ENCODE measurements at places on chromosomes 7 and 10. TPM values are rescaled to one million over a fixed set of nuclear protein-coding genes. Genes with fewer than 3 reads are reported as not detected.

The ANK3 gene
- total RNA-seq, result 18.0 TPM

- H3K27ac ChIP-seq, result no peak overlapping the region
- no peaks in the 10 kb centered on the region for H3K36me3 ChIP-seq
- no peaks in the 10 kb centered on the region for H3K27me3 ChIP-seq
- DNase-seq, result no peak
- H3K4me1 ChIP-seq, result no peaks in the 10 kb centered on the region
Observed at GRCh38 chr7:128800567-128800966, 8.8 kb downstream of the CCDC136 start.

GRCh38 chr7:96931891-96932290 is 73.5 kb upstream of the DLX6 start:
- no peak overlapping the region for H3K4me3 ChIP-seq
- no peaks in the 10 kb centered on the region for H3K36me3 ChIP-seq
- no peaks in the 10 kb centered on the region for H3K4me1 ChIP-seq
- DNase-seq, result no peak
- no peak overlapping the region for H3K27ac ChIP-seq
- H3K27me3 ChIP-seq, result no peaks in the 10 kb centered on the region

- H3K4me3 ChIP-seq, result no peak overlapping the region
- H3K27ac ChIP-seq, result no peak overlapping the region
- no peaks in the 10 kb centered on the region for H3K4me1 ChIP-seq
Observed at GRCh38 chr7:138919911-138920310, 61.3 kb downstream of the KIAA1549 start.

- H3K27me3 ChIP-seq, result no peaks in the 10 kb centered on the region
- no peaks in the 10 kb centered on the region for H3K36me3 ChIP-seq
- no peak overlapping the region for H3K27ac ChIP-seq
- no peaks in the 10 kb centered on the region for H3K4me1 ChIP-seq
- no peak overlapping the region for H3K4me3 ChIP-seq
- DNase-seq, result no peak
Observed at GRCh38 chr10:111126077-111126476, 49.2 kb downstream of the ADRA2A start.

The ANXA8L1 gene
- total RNA-seq, result not detected

The C10orf53 gene
- total RNA-seq, result not detected

DNA sequence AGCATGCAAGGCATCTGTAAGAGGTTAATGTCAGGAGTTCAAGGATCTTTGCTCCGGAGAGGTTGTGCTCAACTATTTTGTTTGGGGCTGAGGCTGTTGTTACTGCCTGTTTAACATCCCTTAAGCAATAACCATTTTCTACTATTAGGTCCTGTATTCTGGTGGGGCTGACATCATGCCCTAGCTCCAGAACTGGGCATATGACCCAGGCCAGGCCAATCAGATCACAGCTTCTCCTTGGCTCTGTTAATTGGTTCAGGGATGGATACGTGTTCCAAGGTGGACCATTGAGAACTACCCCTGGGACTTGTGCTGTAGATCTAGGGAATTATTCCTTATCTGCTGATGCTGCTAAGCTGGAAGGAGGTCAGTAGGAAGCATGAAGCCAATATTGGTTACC is 67.0 kb downstream of the SYPL1 start:
- H3K36me3 ChIP-seq, result no peaks in the 10 kb centered on the region
- H3K27me3 ChIP-seq, result no peaks in the 10 kb centered on the region
- H3K27ac ChIP-seq, result no peak overlapping the region
- H3K4me1 ChIP-seq, result peaks cover 7% of the 10 kb centered on the region
- H3K4me3 ChIP-seq, result no peak overlapping the region

DNA sequence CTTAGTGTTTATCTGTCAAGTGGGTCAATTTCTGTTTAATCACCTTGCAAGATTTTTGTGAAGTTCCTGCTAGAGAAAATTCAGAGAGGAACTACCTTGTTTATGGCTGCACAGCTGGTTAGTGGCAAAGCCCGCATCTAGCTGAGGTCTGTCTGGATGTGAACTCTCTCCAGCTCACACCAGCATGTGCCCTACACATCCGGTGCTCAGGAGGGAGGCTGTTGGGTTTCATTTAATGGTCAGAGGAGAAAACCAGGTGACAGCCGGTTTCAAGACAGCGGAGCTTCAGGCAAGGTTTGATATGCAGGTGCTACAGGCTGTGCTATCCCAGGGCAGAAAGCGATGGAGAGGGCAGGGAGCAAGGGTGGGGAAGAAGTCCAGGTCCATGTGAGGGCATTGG is 351.1 kb downstream of the ACTR3B start:
- no peaks in the 10 kb centered on the region for H3K4me1 ChIP-seq
- H3K4me3 ChIP-seq, result no peak overlapping the region
- no peak for DNase-seq
- H3K27me3 ChIP-seq, result no peaks in the 10 kb centered on the region
- no peaks in the 10 kb centered on the region for H3K36me3 ChIP-seq
- H3K27ac ChIP-seq, result no peak overlapping the region

The OR2F1 gene
- total RNA-seq, result not detected

- no peaks in the 10 kb centered on the region for H3K4me1 ChIP-seq
- no peak for DNase-seq
- no peaks in the 10 kb centered on the region for H3K36me3 ChIP-seq
- no peak overlapping the region for H3K4me3 ChIP-seq
- H3K27me3 ChIP-seq, result no peaks in the 10 kb centered on the region
- no peak overlapping the region for H3K27ac ChIP-seq
Observed at GRCh38 chr7:112757337-112757736, 32.9 kb downstream of the TMEM168 start.

The OLAH gene
- not detected for total RNA-seq

DNA sequence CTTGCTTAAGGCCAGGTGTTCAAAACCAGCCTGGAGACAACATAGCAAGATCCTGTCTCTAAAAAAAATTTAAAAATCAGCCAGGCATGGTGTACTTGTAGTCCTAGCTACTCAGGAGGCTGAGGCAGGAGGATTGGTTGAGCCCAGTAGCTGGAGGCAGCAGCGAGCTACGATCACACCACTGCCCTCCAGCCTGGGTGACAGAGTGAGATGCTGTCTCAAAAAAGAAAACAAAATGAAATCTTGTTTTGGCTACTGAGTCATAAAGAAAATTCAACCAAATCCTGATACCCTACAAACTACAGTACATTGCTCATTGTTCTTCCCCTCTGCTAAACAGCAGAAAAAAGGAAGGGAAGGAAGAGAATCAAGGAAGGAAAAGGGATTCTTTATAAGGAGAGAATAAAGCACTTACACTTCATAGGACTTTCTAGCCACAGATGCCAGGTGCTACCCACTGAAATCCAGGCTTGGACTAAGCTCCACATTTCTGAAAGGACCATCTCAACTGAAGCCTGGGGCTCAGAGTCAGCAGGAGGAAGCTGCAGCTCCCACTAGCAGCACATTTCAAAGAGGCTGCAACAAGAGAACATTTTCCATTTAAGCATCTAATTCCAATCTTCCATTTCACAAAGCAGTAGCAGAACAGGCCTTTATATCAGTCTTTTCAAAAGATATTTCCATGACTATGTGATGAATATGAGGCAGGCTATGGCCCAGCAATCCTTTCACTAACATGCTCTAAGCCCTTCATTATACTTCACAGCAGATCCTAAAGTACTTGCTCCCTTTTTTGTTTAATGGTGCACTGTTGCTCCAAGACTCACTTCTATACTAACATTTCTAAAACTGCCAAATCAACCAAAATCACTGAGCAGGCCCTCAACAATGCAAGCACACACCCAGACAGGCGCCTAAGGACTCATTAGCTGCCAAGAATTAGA is 13.5 kb downstream of the TNPO3 start:
- no peaks in the 10 kb centered on the region for H3K36me3 ChIP-seq
- H3K4me1 ChIP-seq, result no peaks in the 10 kb centered on the region
- H3K4me3 ChIP-seq, result no peak overlapping the region
- DNase-seq, result no peak
- H3K27ac ChIP-seq, result no peak overlapping the region

DNA sequence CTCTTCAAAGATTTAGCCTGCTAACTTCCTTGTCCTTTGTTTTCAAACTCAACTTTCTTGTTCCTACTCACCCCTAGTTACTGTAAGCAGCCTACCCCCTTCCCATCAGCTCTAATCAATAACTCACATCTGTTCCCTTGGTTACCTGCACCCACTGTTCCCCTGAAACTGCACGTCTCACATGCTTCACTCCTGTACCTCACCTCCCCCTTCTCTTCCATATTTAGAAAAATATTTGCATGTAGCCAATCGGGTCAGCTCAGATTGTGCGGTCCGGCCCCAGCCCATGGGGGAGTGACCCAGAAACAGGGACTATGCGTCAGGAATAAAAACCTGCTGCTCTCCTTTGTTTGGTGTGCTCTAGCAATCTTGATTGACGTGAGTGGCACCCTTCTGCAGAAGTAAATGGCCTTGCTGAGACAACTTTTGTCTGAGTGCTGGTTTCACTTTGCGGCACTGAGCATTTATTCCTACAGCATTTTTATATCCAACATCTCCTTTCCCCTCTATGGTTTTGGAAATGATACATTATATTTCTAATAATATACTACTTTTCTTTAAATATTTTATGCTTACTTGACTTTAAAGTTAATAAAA is 21.1 kb upstream of the FAM221A start:
- no peaks in the 10 kb centered on the region for H3K4me1 ChIP-seq
- H3K27me3 ChIP-seq, result no peaks in the 10 kb centered on the region
- DNase-seq, result no peak
- no peaks in the 10 kb centered on the region for H3K36me3 ChIP-seq

- no peak overlapping the region for H3K27ac ChIP-seq
- no peaks in the 10 kb centered on the region for H3K36me3 ChIP-seq
- H3K4me3 ChIP-seq, result no peak overlapping the region
- no peaks in the 10 kb centered on the region for H3K4me1 ChIP-seq
Observed at GRCh38 chr10:64558094-64558835, 1037.1 kb downstream of the REEP3 start.

The C7orf25 gene
- 6.7 TPM for total RNA-seq

The CHN2 gene
- 22.4 TPM for total RNA-seq

The KBTBD2 gene
- 10.7 TPM for total RNA-seq

- H3K4me3 ChIP-seq, result no peak overlapping the region
- H3K27ac ChIP-seq, result no peak overlapping the region
- no peaks in the 10 kb centered on the region for H3K27me3 ChIP-seq
- no peaks in the 10 kb centered on the region for H3K36me3 ChIP-seq
Observed at GRCh38 chr10:114046087-114046458, 2.4 kb downstream of the ADRB1 start.

The CLDN4 gene
- total RNA-seq, result 1.2 TPM

The COBL gene
- total RNA-seq, result 24.0 TPM

GRCh38 chr10:11533328-11533781 is 78.1 kb downstream of the USP6NL start:
- H3K36me3 ChIP-seq, result no peaks in the 10 kb centered on the region
- H3K4me3 ChIP-seq, result no peak overlapping the region
- peak overlapping the region; percentile 39 for H3K27ac ChIP-seq
- peaks cover 31% of the 10 kb centered on the region for H3K4me1 ChIP-seq
